Left ventricle myocardium superior (tissue), 1 donor: ENCODE measurements at places on chromosomes 1 and 21.

DNA sequence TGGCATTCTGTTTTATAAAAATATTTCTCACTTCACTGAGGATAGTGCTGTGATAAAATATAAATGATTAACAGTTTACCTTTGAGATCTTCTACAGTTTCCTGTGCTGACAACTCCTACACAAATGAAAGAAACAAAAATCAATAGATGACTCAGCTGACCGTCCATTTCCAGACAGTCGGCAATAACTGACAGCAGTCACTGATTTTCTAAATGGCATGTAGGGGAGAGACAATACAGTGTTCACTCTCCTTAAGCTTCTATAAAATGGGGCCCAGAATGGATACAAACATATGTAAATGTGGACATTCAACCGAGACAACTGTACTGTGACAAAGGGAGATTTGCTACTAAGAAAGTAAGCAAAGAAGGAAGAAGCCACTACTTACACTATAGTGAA is 34.3 kb downstream of the PCNX2 start:
- no peak for DNase-seq

DNA sequence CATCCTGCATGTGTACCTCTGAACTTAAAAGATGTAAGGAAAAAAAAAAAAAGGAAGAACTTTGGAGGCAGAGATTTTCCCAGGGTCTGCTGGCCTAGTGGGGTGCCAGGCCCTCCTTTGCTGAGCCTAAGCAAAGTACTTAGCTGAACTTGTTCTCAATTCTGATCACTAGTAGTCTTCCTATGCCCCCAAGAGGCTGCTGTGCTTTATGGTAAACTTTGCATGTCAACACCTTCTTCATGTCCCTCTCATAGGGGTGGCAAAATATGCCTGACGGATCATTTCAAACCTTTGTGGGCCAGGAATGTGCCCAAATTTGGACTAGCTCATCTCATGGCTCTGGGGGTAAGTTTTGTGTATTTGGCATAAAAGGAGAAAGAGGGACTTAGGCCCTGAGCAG is 1.4 kb upstream of the USP21 start:
- no peak for DNase-seq

DNA sequence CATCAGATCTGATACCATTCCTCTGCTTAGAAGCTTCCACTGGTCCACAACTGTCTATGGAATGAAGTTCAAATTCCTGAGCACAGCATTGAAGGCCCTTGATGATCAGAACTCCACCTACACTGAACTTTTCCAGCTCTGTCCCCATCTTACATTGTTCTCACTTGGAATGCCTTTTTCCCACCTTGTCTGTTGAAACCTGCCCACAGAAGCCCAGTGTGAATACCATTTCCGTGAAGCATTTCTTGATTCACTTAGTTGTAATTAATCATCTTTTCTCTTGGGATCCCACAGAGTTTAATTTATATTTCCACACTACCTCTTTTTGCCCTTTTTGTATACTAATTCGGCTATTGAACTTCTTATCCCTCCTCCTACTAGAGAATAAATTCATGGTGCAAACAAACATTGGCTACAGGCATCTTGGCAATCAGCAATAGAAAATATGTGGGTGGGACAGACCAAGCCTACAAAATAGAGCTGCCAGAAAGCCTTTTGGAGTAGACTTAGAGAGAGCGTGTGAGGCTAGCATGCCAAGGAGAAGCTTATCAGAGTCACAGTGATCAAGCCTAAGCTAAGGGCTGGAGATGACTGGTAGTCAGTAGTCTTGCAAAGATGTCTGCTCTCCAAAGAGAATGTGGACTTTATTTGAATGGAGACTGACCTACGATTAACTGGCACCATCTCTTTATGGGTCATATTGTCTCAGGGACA is 26.1 kb downstream of the NHLH2 start:
- no peak for DNase-seq

DNA sequence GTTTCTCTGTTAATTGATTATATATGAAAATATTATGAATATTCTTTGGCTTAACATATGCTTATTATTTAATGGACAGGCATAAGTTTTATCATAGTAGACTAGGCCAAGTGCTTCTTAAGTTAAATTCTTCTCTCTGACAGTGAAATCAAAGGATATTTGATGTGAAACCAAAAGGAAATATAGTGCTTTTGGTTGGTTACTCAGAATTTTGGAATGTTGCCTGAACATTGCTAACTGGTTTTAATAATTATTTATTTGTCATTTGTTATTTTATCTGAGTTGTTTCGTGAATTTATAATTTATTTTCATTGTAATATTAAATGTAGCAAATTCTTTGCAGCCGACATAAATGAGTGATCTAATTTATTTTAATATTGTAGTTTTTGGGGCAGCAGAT is 18.3 kb downstream of the HOOK1 start:
- no peak for DNase-seq

- DNase-seq: no peak
These were observed 497 bp downstream of the ID3 start for GRCh38 chr1:23558872-23559135.
